Stimulated activated CD4-positive, alpha-beta T cell treated with anti-CD3 and anti-CD28 coated beads, Interleukin-4, amount 100 ng/mL, for 24 hours (primary cell): ENCODE measurements at places on chromosomes 2 and 18.

DNA sequence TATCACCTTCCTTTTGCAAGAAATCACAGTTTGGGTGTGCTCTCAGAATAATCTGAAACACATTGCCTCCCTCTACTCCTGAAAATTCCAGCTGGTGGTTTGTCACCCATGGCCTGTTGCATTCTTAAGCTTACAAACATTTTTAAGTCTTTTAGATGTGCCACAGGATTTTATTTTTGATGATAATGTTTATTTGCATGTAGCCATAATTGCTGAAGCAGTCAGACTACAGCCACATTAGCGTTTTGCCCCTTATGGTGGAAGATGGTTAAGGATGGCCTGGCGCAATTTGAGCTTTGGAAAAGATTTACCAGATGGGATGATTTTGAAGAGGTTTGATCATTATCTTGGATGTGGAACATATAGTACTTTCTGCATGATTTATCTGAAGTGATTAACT, 439.5 kb downstream of the MEIS1 start:
- DNase-seq = no peak

GRCh38 chr18:76487070-76487469, 8.0 kb downstream of the ZNF516 start:
- no peak for DNase-seq

- DNase-seq = no peak
Measured at GRCh38 chr18:2331491-2331890, 239.8 kb downstream of the METTL4 start.

- DNase-seq = no peak
Measured at GRCh38 chr18:61896757-61897156, 4.0 kb upstream of the RNF152 start.

GRCh38 chr2:16478434-16479210, 187.0 kb downstream of the CYRIA start:
- DNase-seq = no peak

- no peak for DNase-seq
Measured at GRCh38 chr2:119536707-119537106, 7.5 kb upstream of the CFAP221 start.

- no peak for DNase-seq
Measured at GRCh38 chr2:193695367-193695766, 1500.6 kb upstream of the TMEFF2 start.

DNA sequence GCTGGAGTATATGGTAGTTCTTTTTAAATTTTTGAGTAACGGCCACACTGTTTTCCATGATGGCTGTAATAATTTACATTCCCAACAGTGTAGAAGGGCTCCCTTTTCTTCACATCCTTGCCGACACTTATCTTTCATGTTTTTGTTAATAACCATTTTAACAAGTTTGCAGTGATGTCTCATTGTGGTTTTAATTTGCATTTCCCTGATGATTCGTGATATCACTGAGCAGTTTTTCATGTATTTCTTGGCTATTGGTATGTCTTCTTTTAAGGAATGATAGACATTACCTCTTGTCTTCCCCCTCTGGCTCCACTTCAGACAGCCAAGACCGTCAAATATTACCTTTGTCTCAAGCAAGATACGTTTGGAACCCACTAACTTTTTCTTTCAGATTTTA, 371.1 kb upstream of the NRP2 start:
- DNase-seq = no peak

DNA sequence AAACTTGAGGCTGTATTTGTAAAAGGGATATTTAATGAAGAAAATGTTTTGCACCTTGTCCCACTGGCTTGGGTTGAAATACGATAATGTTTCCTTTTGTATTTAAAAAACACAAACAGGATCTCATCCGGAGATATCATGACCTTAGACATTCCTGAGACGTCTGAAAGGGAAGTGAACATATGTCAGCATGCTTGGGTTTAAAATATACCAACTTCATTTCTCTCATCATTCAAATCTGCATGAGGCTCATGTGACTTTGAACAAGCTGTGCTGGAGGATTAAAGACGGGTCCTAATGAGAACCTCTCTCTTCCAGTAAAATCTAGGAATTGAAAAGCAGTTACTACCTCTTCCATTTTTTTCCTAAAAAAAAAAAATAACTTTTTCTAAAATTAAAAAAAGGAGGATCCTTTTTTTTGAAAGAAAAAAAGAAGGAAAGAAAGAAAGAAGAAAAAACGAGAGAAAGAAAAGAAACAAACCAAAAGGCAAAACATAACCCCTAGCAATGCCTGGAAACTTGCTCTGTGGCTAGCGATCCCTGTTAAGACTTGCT, 106.8 kb upstream of the ZFP36L2 start:
- DNase-seq = no peak

GRCh38 chr2:197152451-197153228, 157.9 kb downstream of the ANKRD44 start:
- DNase-seq = no peak

DNA sequence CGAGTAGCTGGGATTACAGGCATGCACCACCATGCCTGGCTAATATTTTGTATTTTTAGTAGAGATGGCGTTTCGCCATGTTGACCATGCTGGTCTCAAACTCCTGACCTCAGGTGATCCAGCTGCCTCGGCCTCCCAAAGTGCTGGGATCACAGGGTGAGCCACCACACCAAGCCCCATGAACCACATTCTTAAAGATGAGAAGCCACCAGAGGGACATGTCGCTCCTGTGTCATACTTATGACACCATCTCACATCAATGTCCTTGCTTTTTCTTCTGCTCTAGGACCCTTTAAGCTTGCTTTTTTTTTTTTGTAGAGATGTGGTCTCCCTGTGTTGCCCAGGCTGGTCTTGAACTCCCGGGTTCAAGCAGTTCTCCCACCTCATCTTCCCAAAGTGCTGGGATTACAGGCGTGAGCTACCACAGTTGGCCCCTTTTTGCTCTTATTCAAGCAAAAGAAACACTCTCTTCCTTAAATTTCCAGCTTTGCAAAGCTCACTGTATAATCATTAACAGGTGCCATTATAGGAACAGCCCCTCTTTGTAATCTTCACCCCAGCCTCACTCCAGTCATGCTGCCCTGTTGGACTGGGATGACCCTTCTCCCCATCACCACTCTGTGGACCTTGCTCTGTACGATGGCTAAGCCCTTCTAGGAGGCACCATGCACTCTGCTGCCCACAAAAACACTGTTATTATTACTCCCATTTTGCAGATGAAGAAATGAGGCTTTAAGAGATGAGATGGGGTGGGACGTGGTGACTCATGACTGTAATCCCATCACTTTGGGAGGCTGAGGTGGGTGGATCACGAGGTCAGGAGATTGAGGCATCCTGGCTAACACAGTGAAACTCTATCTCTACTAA, 10.8 kb upstream of the KCNG3 start:
- DNase-seq = no peak
